ENCODE measurements at places on chromosomes 7 and 10. TPM values are rescaled to one million over a fixed set of nuclear protein-coding genes. Genes with fewer than 3 reads are reported as not detected.

DNA sequence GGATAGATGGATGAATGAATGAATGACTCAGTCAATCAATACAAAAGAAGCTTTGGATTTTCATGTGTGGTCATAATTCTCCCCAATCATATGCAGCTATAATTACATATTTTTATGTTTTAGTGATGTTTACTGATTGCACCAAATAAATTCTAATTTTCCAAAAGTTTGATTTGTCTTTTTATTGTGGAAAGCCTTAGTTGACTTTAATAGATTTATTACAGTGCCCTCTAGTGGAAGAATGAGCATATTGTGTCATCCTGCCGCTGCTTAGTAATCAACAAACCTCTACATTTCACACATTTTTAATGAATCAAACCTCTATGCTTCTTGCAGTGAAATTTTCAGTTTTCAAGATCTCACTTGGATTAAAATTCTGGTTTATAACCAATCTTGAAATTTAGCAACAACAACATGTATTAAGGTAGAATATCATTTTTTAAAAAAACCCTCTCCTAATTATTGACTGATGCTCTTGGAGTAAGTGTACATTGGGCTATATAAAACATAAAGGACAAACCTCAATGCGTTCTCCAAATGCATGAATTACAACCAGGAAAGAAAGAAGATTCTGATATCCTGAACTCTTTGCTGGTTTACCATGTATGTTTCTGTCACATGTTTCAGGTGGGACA, 55.6 kb upstream of the PNLIP start:
- DNase-seq = no peak

GRCh38 chr7:8435590-8436545, 2.5 kb downstream of the NXPH1 start:
- DNase-seq = no peak

SORCS1 gene
- total RNA-seq = not detected

DNA sequence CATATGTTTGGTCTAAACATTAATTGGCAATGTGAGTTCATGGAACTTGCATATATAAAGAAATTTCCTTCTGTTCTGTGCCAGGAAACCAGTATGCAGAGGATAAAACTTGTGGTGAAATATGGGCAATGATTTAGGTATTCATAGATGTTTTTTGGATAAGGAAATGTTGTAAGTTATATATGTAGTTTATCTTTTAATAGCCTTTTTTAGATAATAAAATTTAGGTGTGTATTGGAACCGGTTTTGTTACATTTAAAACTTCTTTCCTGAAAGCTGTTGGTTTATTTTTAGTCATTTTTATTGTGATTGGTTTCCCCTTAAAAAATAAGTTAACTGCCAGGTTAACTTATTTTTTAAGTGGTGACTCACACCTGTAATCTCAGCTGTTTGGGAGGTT, 22.1 kb downstream of the TAX1BP1 start:
- DNase-seq = no peak

DNA sequence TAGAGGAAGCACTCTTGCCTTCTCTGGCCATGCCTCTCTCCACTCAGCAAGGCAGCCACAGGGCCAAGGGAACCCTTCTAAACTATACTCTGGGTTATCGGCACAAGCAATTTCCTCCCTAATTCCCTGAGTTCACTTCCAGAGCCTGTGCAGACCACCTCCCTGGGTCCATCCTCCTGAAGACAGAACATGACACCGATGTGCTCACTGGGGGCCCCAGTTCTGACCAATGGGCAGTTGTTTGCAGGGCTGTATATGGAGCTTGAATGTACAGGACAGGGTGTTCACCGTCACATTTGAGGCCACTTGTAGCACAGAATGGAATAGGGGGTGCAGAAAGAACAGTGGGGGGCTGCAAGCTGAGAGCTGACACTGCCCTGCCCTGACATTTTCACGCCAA, 77.7 kb downstream of the TFEC start:
- no peak for DNase-seq

GRCh38 chr10:102763037-102763607, 19.4 kb downstream of the WBP1L start:
- no peak for DNase-seq

DNA sequence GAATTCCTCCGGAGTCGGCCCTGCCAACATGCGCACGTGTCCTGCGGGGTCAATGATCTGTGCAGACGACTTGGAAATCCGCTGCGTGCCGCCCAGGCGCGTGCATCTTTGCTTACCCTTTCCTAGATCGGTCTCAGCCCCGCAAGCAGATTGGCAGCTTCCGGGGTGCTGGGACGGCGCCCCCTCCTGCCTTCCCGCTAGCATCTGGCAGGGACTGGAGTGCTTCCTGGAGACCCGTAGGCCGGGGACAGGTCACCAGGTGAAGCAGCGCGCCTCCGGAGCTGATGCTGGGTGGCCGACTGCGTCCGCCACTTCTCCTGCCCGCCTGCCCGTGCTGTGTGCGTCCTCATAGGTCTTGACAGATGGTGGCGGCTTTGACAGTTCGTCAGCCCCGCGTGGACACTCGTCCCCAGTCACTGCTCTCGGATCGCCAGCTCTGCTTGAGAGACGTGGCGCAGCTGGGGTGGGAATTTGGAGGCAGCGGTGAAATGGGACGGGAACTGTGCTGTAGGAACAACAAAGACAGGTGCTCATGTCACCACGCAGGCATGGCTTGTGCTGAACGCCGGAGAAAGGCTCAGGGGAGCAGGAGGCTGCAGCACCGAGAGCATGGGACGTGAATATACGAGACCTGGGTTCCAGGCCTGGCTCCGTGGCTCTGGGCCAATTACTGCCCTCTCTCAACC, 21.9 kb upstream of the KCNK18 start:
- peak; percentile 33 for DNase-seq

CREB3L2 gene
- 21.0 TPM for total RNA-seq

ATAD1 gene
- total RNA-seq = 43.8 TPM

GRCh38 chr10:102948786-102949185, 30.7 kb downstream of the CNNM2 start:
- DNase-seq = no peak

DNA sequence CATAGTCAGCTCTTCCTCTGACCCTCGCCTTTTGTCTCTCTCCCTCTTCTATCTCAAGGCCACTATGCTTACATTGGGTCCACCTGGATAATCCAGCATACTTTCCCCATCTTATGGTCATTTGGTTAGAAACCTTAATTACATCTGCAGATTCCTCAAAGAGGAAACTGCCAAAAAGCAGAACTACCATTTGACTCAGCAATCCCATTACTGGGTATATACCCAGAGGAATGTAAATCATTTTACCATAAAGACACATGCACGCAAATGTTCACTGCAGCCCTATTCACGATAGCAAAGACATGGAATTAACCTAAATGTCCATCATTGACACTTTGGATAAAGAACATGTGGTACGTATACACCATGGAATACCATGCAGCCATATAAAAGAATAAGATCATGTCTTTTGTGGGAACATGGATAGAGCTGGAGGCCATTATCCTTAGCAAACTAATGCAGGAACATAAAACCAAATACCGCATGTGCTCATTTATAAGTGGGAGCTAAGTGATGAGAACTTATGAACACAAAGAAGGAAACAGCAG, 114.8 kb upstream of the NPY start:
- no peak for DNase-seq

DNA sequence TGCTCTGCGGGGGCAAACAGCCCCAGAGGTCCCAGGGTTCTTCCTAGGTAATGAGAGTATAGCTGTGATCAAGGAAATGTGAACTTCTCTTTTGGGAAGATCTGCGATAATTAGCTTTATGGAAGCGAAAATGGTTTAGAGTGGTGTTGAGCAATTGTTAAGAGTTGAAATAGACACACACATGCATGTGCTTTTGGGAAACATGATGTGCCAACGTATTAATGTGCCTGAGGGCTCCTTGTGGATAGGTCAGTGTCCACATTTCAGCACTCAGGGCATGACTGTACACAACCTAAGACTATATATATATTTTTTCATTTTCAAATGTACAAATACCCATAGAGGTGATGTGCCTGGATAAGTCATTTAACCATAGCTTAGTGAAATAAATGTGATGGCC, 67.0 kb downstream of the GSDME start:
- no peak for DNase-seq

GRCh38 chr10:48905311-48905710, 34.3 kb downstream of the LRRC18 start:
- DNase-seq = no peak

MYH16 gene
- not detected for total RNA-seq

- no peak for DNase-seq
Observed at GRCh38 chr10:131531265-131532190, 220.0 kb upstream of the TCERG1L start.

TRIM50 gene
- not detected for total RNA-seq

DNA sequence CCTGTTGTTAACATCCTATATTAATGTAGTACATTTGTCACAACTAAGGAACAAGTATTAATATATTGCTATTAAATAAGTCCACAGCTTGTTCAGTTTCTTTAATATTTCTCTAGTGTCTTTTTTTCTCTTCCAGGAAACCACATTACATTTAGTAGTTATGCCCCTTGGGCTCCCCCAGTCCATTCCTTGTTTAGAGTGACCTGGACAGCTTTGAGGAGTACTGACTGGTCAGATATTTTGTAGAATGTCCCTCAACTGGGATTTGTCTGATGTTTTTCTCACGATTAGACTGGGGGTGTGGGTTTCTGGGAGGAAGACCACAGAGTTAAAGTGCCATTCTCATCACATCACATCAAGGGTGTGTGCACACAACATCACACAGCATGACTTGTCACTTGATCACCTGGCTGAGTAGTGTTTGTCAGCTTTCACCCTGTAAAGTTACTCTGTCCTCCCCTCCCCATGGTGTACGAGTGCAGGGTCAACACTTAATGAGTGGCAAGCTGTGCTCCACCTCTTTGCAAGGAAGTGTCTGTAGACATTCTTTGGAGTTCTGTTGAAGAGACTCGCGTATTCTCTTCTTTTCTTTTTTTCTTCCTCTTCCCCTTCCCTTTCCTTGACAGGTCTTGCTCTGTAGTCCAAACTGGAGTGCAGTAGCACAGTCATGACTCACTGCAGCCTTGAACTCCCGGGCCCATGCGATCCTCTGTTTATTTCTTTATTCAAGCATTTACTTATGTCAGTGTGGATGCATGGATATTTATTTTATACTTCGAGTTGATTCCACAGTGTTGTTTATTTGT, 10.2 kb downstream of the LMTK2 start:
- no peak for DNase-seq

DNA sequence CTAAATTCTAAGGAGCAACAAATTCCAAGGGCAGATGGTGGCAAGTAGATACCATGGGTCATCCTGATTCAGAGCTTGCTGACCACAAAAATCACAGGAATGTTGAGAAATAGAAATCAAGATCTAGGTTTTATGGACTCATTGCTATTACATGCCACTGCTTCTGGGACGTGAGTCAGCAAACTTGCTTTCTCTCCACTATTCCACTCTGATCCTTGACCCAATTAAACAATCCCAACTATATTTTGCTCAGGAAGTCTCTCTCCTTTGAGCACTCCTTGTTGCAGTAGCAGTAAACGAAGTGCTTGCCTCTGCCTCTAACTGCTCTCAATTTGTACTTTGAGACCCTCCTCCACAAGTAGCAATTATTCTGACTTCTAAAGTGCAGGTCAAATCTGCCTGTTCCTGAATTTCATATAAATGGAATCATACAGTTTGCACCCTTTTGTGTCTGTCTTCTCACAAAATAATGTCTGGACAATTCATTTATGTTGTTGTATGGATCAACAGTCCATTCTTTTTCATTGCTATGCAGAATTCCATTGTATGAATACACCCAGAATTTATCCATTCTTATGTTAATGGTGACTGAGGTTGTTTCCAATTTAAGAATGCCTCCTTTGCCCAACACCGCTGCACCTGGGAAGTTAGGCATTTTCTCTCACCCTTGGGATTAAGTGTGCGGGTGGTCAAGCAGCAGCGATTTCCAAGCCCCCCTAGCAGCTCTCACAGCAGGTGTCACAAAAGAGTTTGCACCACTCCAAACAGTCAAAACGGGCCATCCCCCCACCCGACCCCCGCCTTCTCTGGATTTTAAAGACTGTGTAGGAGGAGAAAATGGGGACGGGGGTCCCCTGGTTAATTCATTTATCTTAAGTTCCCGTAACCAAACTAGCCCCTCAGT, 35.9 kb downstream of the ACSM6 start:
- DNase-seq = no peak

DNA sequence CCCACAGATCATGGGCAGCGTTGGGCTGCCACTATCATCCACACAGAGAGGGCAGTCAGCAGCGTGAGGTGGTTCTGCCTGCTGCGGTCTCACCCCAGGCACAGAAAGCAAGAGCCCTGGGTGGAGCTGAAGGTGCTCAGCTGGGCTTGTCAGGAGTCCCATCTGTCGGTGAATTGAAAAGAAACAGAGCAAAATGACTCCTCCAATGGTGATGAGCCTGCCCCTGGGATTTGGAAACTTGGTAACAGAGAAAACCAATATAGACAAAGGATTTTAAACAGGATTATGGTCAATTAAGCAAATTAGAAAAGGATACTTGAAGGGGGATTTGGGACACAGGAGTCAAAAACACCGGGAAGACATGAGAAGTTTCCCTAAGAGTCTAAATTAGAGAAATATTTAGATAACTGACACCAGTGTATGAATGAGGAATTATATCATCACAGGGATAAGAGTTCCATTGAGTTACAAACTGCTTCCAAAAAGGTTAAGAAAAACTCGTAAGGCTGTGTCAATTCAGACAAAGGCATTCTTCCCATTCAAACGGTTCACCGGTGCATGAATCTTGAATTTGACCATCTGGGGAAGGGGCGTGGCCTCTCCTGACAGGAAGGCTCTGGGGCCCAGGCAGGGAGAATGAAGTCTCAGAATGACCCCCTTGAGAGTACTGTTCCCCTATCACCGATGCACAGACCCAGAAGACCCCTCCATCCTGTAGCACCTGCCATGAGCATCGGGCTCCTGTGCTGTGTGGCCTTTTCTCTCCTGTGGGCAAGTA, 70.0 kb upstream of the PRSS58 start:
- no peak for DNase-seq

SPDYE2B gene
- total RNA-seq = not detected

DNA sequence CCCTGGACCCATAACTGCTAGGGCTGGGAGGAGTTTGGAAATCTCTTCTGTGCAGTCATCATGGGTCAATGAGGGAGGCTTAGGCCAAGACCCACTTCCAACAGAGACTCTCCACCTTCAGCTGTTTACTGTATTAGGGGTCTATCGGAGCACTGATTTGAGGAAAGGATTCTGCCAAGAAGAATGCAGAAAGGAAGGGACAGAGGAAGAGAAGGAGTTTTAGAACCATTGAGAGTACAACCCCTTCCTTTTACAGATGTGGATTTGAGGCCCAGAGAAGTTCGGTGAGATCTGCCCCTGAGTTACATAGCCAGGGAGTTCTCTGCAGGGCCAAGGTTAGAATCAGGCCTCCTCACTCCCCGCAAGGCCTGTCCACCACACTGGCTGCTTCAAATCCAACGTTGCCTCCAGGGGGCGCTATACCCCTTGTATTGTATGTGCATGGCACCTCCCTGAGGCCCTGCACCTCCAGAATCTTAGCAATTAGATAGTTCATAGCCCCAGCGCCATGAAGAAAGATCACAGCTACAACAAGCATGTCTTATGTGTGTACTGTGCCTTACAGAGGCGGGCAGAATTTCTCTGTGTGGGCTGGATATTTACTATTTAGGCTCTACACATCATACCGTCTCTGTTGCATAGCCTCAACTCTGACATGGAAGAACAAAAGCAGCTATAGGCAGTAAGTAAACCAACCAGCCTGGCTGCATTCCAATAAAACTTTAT, 246.8 kb downstream of the SKIDA1 start:
- peak; percentile 92 for DNase-seq

- DNase-seq = peak; percentile 2
Observed at GRCh38 chr10:12945690-12946359, 55.7 kb downstream of the CCDC3 start.

- DNase-seq = no peak
Observed at GRCh38 chr7:130208516-130208915, 856 bp downstream of the SSMEM1 start.

Data from activated CD8-positive, alpha-beta T cell treated with anti-CD3 and anti-CD28 coated beads for 36 hours (primary cell).